ENCODE measurements at places on chromosomes 4 and X.

- DNase-seq, result no peak
These were observed 793.9 kb downstream of the ADGRL3 start for GRCh38 chr4:61994036-61994435.

DNA sequence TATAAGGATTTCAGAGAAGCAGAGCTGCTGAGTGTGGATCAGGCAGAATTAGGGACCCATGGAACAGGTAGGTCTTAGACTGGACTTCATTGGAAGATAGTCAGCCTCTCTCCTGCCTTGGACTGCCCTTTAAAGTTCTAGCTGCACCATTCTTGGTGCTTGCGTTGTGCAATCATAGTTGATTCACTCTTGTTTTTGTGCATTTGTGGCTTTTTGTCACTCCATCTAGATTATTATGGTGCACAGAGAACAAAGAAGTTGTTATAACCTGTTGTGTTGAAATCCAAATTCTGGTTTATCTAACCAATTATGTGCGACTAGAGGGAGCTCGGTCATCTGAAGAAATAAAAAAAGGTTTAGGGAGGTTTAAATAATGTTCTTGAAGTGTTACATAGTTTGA, 59.3 kb downstream of the JADE1 start:
- no peak for DNase-seq

- no peak for DNase-seq
These were observed 114.8 kb upstream of the ATP6AP2 start for GRCh38 chrX:40465735-40466551.

DNA sequence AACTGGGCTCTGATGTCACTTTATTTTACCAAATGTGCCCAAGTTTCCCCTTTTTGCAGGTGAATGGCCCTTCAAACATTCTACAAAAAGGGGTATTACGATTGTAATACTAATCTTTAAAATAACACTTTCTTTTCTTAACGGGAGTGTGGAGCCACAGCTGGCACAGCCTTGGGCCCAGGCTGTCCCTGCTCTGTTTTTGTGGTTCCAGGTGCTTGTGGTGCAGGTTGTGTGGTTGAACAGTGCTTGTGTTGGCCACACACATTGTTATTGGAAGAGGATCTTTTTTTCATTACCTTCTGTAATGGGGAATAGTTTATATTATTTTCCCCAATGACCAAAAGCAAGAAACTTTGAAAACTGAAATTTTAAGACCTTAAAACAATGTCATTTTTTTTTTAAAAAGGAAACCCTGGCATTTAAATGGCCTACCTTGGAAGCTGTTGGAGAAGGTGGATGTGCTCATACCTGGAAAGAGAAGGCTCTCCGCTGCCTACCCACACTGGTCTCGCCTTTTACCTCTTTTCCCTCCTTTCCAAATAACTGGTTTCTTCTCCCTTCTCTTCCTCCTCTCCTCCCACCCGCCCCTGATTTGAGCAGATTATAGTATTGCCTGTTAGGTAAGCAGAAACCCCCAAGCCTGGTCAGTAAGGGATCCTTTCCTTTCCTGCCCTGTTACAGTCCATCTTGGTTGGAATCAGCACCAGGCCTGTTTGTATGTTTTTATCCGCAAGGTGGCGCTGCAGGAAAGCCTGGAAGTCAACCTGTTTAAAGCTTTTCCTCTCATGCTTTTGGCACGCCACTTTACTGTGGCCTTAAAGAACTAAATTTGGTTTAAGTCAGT, 28.6 kb downstream of the HADH start:
- peak; percentile 77 for DNase-seq

DNA sequence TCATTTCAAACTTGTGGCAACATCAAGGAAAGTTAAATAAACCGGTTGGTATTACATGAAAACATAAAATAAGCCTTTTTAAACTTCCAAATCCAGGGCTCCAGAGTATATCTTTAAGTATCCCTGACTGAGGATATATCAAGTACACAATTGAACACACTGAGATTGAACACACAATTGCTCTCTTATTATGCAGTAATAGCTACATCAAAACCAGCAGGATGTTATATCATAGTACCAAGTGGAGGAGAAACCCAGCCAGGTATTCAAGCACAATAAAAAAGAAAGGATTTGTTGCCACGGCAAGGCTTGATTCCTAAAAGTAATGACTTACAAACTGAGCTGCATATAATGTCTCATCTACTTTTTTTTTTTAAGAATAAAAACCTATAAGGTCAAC, 605.8 kb downstream of the SPOCK3 start:
- DNase-seq, result no peak

- no peak for DNase-seq
These were observed 40.8 kb downstream of the ZNF518B start for GRCh38 chr4:10416441-10416840.

GRCh38 chr4:86359944-86360478, at the start of gene MAPK10:
TSS of gene MAPK10 (minus strand) at chr4:86360053.
- peak; percentile 10 for DNase-seq

DNA sequence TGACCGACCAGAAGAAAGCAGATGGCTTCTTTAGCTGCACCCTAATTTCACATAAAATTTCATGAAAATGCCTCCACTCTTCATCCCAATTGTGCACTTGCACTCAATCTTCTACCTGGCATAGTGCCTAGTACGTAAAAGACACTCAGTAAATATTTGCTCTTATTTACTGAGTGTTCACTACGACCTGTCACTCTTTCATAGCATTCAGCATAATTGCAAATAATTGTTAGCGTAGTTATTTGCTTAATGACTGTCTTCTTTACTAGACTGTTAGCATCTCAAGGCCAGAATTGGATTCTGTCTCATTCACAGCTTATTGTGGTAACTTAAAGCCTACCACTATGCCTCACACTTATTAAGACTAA, 130.2 kb downstream of the ENOX2 start:
- DNase-seq, result no peak

GRCh38 chrX:153736071-153736820, 11.6 kb downstream of the ABCD1 start:
- DNase-seq, result no peak

GRCh38 chr4:88008743-88009171, 1.3 kb downstream of the PKD2 start:
- no peak for DNase-seq
